CD4-positive, CD25-positive, alpha-beta regulatory T cell (primary cell): ENCODE measurements at places on chromosomes 2 and 18.

DNA sequence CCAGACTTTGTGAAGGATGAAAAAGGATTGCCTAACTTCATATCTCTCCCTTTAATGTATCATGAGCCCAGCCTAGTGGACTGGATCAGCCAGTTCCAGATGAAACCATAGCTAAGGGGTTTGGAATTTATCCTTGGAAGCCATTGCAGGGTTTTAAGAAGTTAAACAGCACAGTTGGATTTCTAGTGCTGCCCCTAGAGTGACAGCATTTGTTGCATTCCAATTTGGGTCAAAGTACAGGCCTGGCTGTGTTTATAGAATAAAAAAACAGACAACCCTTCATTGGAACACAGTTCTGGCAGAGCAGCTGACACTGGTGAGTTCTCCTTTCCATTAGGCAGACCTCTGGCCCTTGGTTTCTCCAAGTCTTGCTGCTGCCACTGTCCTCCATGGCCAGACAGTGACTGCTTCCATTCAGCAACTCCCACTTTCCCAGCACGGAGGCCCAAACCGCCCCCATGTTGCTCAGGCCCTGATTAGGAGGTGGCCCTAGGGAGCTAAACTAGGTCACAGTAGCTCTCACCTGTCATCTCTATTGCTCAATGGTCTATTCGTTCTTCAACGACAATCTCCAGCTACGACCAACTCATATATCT is 8.0 kb downstream of the GPR39 start:
- no peaks in the 10 kb centered on the region for H3K36me3 ChIP-seq
- H3K27ac ChIP-seq, result no peak overlapping the region
- H3K4me1 ChIP-seq, result no peaks in the 10 kb centered on the region
- no peak for DNase-seq
- H3K4me3 ChIP-seq, result no peak overlapping the region

DNA sequence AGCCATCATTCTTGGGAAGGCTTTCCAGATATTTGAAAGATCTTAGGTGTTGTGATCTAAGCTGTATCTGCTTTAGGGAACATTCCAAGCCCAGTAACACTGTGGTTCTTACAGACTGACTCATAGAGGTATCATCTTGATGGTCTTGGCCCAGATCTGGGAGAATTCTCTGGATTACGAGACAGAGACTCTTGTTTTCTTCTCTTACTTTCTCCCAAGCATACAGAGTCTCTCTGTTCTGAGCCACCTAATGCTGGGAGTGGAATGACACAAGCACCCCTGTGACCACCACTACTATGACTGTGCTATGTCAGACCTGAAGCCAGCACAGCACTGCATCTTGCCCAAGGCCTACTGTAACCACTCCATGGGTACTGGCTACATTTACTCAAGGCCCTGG is 81.0 kb upstream of the EPAS1 start:
- DNase-seq, result no peak
- no peak overlapping the region for H3K27ac ChIP-seq
- no peaks in the 10 kb centered on the region for H3K4me1 ChIP-seq
- no peak overlapping the region for H3K4me3 ChIP-seq
- H3K27me3 ChIP-seq, result peaks cover 7% of the 10 kb centered on the region

GRCh38 chr2:207474863-207475485 is 54.8 kb upstream of the CREB1 start:
- no peaks in the 10 kb centered on the region for H3K36me3 ChIP-seq
- no peak overlapping the region for H3K27ac ChIP-seq
- peaks cover 5% of the 10 kb centered on the region for H3K4me1 ChIP-seq
- H3K4me3 ChIP-seq, result peak overlapping the region; percentile 55
- H3K27me3 ChIP-seq, result no peaks in the 10 kb centered on the region

- no peak overlapping the region for H3K4me3 ChIP-seq
- H3K27me3 ChIP-seq, result no peaks in the 10 kb centered on the region
- no peaks in the 10 kb centered on the region for H3K4me1 ChIP-seq
- DNase-seq, result no peak
Measured at GRCh38 chr18:4074647-4075046, 380.5 kb downstream of the DLGAP1 start.

- H3K36me3 ChIP-seq, result no peaks in the 10 kb centered on the region
- no peaks in the 10 kb centered on the region for H3K4me1 ChIP-seq
- no peak for DNase-seq
- no peak overlapping the region for H3K27ac ChIP-seq
Measured at GRCh38 chr2:11559066-11559785, 25.4 kb downstream of the GREB1 start.

DNA sequence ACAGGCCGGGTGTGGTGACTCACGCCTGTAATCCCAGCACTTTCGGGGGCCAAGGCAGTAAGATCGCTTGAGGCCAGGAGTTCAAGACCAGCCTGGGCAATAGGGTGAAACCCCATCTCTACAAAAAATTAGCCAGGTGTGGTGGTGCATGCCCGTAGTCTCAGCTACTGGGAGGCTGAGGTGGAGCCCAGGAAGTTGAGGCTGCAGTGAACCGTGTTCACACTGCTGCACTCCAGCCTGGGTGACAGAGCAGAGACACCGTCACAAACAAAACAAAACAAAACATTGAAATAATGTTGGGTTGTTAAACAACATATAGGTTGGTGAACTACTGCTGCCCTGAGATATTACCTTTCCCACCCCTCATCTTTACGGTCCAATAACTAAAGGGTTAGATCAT is 48.8 kb upstream of the AGPS start:
- H3K4me1 ChIP-seq, result no peaks in the 10 kb centered on the region
- H3K4me3 ChIP-seq, result no peak overlapping the region
- H3K36me3 ChIP-seq, result no peaks in the 10 kb centered on the region
- DNase-seq, result no peak
- H3K27ac ChIP-seq, result no peak overlapping the region

DNA sequence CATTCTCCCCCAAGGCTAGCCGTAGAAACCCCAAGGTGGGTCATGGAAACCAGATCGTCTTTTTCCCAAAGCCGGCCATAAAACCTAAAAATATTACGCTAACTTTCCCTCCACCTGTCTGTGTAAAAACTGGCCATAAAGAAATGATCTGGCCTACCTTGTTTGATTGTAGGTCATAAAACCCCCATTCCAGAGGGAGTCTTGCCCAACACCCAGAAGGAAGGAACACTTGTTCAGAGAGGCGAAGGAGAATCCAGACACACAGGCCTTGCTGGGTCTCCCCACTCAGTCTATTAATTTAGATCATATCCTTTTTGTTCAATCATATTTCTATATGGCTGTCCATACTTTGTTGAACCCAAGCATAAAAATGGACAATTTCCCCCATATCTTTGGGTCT is 344.7 kb downstream of the HRH4 start:
- no peaks in the 10 kb centered on the region for H3K27me3 ChIP-seq
- DNase-seq, result no peak
- no peak overlapping the region for H3K27ac ChIP-seq
- no peak overlapping the region for H3K4me3 ChIP-seq

GRCh38 chr2:202689459-202689858 is 54.7 kb downstream of the FAM117B start:
- DNase-seq, result no peak
- no peaks in the 10 kb centered on the region for H3K27me3 ChIP-seq
- H3K36me3 ChIP-seq, result no peaks in the 10 kb centered on the region
- no peaks in the 10 kb centered on the region for H3K4me1 ChIP-seq
- no peak overlapping the region for H3K4me3 ChIP-seq

DNA sequence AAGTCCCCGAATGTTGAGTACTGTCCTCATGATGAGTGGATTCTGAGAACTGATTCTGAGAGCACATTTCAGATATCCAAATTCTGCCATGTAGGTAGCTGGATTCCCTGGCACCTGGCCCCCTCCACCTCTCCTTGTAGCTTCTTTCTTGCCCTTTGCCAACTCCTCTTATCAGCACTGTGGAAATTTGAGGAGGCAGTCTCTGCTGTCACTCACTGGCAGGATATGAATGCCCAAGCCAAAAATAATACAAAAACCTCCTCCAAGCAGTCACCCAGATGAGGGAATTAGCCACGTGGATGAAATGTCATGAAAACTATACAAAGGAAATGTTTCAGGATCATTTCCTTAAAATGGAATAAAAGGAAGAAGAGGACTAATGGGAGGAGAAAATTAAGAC is 276.8 kb downstream of the SETBP1 start:
- no peak overlapping the region for H3K4me3 ChIP-seq
- H3K4me1 ChIP-seq, result no peaks in the 10 kb centered on the region
- DNase-seq, result no peak

- no peaks in the 10 kb centered on the region for H3K4me1 ChIP-seq
- H3K36me3 ChIP-seq, result no peaks in the 10 kb centered on the region
- no peak for DNase-seq
- no peak overlapping the region for H3K27ac ChIP-seq
- H3K27me3 ChIP-seq, result no peaks in the 10 kb centered on the region
- no peak overlapping the region for H3K4me3 ChIP-seq
Measured at GRCh38 chr18:10166164-10166807, 252.5 kb downstream of the VAPA start.

GRCh38 chr2:74052732-74053710 is 68.3 kb downstream of the TET3 start:
- H3K36me3 ChIP-seq, result peaks cover 9% of the 10 kb centered on the region
- H3K4me3 ChIP-seq, result peak overlapping the region; percentile 68
- H3K27ac ChIP-seq, result no peak overlapping the region
- peaks cover 13% of the 10 kb centered on the region for H3K4me1 ChIP-seq
- peak; percentile 29 for DNase-seq

DNA sequence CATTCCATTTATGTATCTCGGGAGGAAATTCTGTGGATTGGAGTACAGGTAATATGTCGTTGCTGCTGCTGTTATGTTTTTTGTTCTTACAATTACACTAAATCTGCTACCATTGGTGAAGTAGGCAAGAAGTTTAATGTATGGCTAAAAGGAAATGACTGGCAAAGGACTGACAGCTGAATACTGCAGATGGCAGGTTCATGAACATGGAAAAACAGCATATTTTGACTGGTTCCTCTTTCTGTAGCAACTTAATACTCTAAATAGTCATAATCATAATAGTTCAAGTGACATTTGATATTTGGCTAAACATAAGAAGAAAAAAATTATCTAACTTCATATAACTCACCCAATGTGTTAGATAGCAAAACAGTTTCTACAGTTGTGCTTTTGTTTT is 84.5 kb upstream of the PGAP1 start:
- H3K36me3 ChIP-seq, result peaks cover 82% of the 10 kb centered on the region
- no peaks in the 10 kb centered on the region for H3K27me3 ChIP-seq
- no peak overlapping the region for H3K27ac ChIP-seq
- H3K4me1 ChIP-seq, result no peaks in the 10 kb centered on the region
- DNase-seq, result no peak

DNA sequence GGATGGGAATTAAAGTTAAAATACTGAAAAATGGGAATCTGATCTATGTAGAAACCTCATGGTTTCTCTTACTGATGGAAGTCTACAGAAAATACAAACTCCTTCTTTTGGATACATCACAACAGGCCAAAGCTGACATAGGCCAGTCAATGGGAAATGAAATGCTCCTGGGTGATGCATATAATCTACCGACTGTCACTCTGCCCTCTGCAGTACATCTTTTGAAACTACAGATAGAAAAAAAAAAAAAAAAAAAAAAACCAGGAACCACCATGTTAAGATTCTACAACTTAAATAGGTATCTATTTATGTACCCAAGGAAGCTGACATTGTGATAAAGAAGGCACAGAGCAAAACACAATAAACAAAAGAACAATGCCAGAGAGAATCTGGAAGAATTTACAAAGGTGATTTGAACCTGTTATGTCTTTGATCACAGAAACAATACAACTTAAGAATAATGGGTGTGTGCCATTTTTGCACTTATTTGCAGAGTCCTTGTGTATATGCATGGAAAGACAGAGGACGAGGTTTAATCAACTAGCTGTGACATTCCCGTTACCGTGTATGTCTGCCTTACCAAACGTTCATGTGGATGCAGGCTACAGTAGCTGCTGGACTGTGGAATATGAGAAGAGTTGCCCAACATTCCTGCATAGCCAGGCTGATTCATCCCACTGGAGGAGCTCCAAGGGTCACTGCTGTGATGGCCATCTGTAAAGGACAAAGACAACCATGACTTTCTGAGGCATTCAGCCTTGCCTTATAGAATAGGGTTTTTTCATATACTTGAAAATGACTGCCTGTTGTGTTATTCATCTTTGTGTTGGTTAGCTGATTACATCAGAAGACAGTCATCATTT is 312.7 kb downstream of the TCF4 start:
- H3K27ac ChIP-seq, result no peak overlapping the region
- no peak overlapping the region for H3K4me3 ChIP-seq
- no peaks in the 10 kb centered on the region for H3K4me1 ChIP-seq

DNA sequence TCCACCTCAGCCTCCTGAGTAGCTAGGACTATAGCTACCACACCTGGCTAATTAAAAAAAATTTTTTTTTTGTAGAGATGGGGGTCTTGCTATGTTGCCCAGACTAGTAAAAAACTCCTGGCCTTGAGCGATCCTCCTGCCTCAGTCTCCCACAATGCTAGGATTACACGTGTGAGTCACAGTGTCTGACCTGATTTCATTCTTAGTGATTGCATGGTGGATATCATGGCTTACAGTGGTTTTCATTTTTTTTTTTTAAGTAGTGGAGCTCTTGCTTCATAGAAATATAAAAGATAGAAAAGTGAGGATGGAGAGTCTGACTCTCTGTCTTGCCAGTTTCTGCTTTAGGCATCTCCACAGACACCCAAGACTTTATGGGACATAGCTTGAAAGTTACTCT is 83.6 kb downstream of the CDC42EP3 start:
- H3K27ac ChIP-seq, result peak overlapping the region; percentile 80
- H3K4me1 ChIP-seq, result peaks cover 60% of the 10 kb centered on the region
- H3K4me3 ChIP-seq, result no peak overlapping the region
- H3K27me3 ChIP-seq, result no peaks in the 10 kb centered on the region

- no peak overlapping the region for H3K27ac ChIP-seq
- DNase-seq, result no peak
- no peaks in the 10 kb centered on the region for H3K27me3 ChIP-seq
- no peaks in the 10 kb centered on the region for H3K36me3 ChIP-seq
Measured at GRCh38 chr2:8533923-8534322, 147.9 kb upstream of the ID2 start.

DNA sequence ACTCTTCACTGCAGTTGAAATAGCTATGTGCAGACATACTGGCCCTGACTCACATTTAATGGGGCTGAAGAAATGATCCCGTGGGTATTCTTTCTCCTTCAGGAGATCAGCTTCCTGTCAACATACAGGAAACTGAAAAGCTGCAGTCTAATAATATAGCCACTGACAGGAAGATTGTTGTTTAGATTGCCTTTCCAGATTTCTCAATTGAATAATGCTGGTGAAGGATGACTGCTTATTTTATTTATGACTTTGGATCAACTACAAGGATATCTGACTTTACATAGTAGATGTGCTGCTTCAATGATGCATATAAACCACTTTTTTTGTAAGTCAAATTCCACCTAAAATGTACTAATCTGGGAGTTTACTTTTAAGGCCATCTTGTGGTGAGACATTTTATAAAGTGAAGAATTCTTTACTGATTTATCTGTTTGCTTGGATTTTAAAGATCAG is 93.4 kb upstream of the MAP4K3 start:
- DNase-seq, result no peak
- no peak overlapping the region for H3K27ac ChIP-seq
- no peaks in the 10 kb centered on the region for H3K4me1 ChIP-seq
- no peaks in the 10 kb centered on the region for H3K36me3 ChIP-seq
- H3K4me3 ChIP-seq, result no peak overlapping the region
